ENCODE measurements at places on chromosomes 5 and 9.

DNA sequence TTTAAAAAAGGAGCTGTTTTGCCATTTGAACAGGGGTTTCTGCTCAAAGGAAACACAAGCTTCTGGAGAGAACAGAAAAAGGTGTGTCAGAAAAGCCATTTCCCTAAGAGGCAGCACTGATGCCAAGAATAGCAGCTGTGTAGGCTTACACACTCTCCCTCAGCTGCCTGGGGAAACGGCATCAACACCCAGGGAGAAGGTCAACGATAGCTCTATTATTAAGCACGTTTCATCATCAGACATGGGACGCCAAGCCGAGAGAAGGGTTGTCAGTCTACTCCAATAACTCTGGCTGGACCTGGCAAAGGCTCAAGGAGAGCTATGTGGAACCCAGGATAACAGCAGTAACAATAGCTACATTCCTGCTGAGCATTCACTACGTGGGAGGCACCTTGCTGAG is 314.2 kb downstream of the CDK5RAP2 start:
- no peak for DNase-seq

- peak; percentile 78 for DNase-seq
These were observed 727 bp downstream of the SMAD5 start for GRCh38 chr5:136133222-136133921.

DNA sequence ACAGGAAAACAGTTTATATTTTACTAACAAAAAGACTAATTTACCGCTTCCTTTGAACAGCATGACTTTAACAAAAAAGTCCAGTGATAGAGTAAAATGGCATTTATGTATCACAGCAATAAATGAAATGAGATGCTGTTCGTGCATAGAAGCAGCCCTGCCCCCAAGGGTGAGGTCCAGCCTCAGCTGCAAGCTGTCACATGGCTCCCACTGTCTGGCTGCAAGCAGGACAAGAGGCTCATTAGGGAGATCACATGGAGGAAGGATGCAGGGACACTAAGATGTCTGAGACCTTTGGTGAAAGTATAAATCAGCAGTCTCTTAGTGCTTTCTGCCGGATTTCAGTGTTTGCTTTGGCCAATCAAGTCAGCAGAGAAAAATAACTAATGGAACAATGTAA is 23.0 kb downstream of the GDNF start:
- DNase-seq, result no peak

DNA sequence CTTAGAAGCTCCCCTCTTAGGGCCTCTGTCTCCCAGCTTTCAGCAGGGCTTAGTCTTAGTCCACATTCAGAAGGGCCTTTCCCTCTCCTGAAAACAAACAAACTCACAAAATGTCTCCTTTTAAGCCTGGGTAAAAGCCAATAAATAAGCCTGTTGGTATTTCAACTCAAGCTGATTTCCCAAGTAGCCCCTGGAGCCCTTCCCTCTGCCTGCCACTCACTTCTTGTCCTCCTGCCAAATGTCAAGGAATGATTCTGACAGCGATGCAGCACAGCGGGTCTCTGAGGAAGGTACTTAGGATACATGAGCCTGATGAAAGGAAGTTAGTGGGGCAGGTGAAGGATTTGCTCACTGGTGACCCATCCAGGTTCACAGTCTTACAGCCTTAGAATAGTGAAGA is 210.5 kb downstream of the PJA2 start:
- DNase-seq, result no peak
